Right lobe of liver (tissue), 6 donors: ENCODE measurements at places on chromosomes 12 and 14. TPM values are rescaled to one million over a fixed set of nuclear protein-coding genes. Genes with fewer than 3 reads are reported as not detected.

The KRT5 gene
- not detected for total RNA-seq

GRCh38 chr12:106170285-106170684 lies 31.5 kb upstream of the NUAK1 start:
- no peaks in the 10 kb centered on the region for H3K4me1 ChIP-seq
- no peak overlapping the region for H3K27ac ChIP-seq
- H3K27me3 ChIP-seq = no peaks in the 10 kb centered on the region
- DNase-seq = no peak
- H3K4me3 ChIP-seq = no peak overlapping the region
- H3K36me3 ChIP-seq = no peaks in the 10 kb centered on the region

- no peaks in the 10 kb centered on the region for H3K4me1 ChIP-seq
- no peak for DNase-seq
- no peaks in the 10 kb centered on the region for H3K36me3 ChIP-seq
- H3K27me3 ChIP-seq = no peaks in the 10 kb centered on the region
- no peak overlapping the region for H3K27ac ChIP-seq
These were observed 117.3 kb downstream of the CFAP54 start for GRCh38 chr12:96606644-96607043.

DNA sequence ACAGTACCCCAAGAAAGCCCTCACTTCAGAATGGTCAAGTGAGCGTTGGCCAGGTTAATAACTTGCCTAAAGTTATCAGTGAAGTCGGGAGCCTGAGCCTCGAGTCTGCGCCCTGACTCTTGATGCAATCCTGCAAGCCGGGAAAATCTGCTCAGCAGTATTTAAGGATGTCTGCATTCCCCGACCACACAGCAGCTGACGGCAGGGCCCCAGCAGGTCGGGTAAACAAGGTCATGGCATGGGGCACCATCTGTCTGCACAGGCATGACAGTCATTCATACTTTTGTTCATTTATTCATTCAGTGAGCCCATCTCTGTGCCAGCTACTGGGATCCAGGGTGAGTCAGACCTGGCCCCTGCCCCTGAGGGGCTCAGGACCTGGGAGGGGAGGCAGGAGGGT lies 11.1 kb downstream of the ABCB9 start:
- no peak overlapping the region for H3K4me3 ChIP-seq
- H3K4me1 ChIP-seq = no peaks in the 10 kb centered on the region
- H3K36me3 ChIP-seq = no peaks in the 10 kb centered on the region
- no peaks in the 10 kb centered on the region for H3K27me3 ChIP-seq
- no peak overlapping the region for H3K27ac ChIP-seq

GRCh38 chr12:1459339-1459738 lies 135.0 kb downstream of the FBXL14 start:
- no peaks in the 10 kb centered on the region for H3K4me1 ChIP-seq
- H3K4me3 ChIP-seq = no peak overlapping the region
- no peak overlapping the region for H3K27ac ChIP-seq
- no peak for DNase-seq
- no peaks in the 10 kb centered on the region for H3K27me3 ChIP-seq

- no peaks in the 10 kb centered on the region for H3K27me3 ChIP-seq
- H3K4me1 ChIP-seq = peaks cover 32% of the 10 kb centered on the region
- H3K4me3 ChIP-seq = no peak overlapping the region
These were observed 155.5 kb downstream of the PRKCH start for GRCh38 chr14:61476754-61477410.
